ENCODE measurements at places on chromosomes 16 and 17. TPM values are rescaled to one million over a fixed set of nuclear protein-coding genes. Genes with fewer than 3 reads are reported as not detected.

GRCh38 chr16:50908468-50908867 is 166.6 kb downstream of the CYLD start:
- no peak for DNase-seq

Gene CHST5
- 0.85 TPM for total RNA-seq

GRCh38 chr17:27049104-27049784 is 244.7 kb upstream of the WSB1 start:
- DNase-seq, result no peak

Gene SLC5A11
- 0.14 TPM for total RNA-seq

GRCh38 chr17:40463122-40463550 is 19.9 kb downstream of the IGFBP4 start:
- DNase-seq, result no peak

Gene C17orf50
- not detected for total RNA-seq

GRCh38 chr16:29926711-29927052 is 656 bp upstream of the KCTD13 start:
- DNase-seq, result no peak

- DNase-seq, result no peak
Measured at GRCh38 chr17:36117505-36118382, 14.1 kb downstream of the CCL4 start.

DNA sequence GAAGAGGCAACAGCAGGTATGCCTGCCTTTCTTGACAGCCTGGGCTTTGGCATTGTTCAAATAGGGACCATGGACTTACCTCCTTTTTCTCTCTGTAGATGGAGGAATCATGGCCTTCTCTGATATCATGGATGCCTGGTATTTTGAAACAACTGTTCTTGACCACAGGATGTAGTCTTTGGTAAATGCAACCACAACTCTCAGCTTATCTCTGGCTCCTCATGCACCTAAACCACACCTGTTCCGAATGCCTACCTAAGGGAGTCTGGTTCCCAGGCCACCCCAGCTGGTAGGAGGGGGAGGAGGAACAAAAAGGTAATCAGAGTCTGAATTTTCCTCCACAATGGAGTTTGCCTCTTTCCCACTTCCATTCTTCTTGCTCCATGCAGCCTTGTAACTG is 18.8 kb downstream of the CDK5RAP3 start:
- no peak for DNase-seq

Gene MVP
- 38.6 TPM for total RNA-seq

GRCh38 chr16:84851192-84852127 is 31.7 kb downstream of the CRISPLD2 start:
- no peak for DNase-seq

DNA sequence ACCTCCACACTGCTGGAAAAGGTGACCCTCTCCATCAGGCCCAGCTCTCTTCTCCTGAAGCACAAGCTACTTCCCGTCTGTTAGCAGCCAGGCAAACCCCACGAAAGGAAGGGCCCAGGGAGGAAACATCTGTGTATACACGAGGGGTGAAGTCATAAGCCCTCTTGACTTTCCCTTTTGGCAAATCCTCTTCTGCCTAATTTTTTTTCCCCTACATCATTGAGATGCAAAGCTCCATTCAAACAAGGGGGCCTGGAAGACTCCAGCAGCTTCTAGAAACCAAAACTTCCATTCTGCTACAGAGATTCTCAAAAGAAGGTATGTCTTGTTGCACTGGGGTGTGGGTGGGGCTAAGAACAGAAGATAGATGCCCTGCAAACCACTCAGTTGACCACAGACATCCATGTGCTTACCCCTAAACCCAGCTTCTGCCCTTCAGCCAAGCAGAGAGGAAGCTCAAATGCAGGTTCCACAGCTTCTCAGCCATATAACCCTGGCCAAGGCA is 145.6 kb upstream of the RCVRN start:
- no peak for DNase-seq

- DNase-seq, result no peak
Measured at GRCh38 chr16:53530046-53530445, 27.0 kb upstream of the AKTIP start.

Gene TEKT5
- not detected for total RNA-seq

DNA sequence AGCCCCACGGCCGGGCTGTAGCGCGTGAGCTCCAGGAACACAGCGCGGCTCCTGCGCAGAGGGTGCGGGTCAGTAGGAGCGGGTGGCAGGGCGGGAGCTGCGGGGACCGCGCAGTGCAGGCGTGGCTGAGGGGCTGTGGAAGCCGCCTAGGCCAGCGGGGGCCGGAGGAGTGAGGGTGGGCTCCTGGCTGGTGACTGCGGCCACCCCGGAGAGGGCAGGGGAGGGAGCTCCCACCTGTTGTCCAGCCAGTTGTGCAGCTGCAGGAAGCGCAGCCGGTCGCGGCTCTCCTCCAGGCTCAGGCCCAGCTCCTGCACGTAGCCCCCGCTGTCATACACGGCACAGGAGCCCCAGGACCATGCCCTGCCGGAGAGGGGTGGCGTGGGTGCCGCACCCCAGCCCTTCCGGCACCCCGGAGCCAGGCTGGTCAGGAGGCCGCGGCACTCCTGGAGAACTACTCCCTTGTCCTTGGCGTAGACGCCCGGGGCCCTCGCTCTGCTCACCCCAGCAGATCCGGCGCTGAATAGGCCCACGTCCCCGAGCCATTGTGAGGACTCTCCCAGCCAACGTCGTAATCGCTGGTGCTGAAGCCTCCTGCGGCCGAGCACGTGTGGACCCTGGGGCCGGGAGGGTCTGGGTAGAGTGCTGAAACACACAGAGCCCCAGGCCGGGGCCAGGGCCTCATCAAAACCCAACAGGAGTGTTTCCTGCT is 43.9 kb downstream of the TSC2 start:
- DNase-seq, result no peak

Gene DVL2
- total RNA-seq, result 19.8 TPM

Gene LITAFD
- total RNA-seq, result not detected

- DNase-seq, result no peak
Measured at GRCh38 chr16:86270696-86271095, 239.6 kb upstream of the FOXF1 start.

Gene TP53TG3D
- 0.80 TPM for total RNA-seq

Gene C16orf46
- total RNA-seq, result 0.88 TPM

GRCh38 chr16:3145660-3146059 is 10.8 kb downstream of the ZNF213 start:
- DNase-seq, result no peak

Gene SOST
- 0.14 TPM for total RNA-seq

Gene SNX20
- total RNA-seq, result 0.69 TPM

Gene ODAD4
- total RNA-seq, result 1.3 TPM

Gene NTN1
- total RNA-seq, result 60.3 TPM

DNA sequence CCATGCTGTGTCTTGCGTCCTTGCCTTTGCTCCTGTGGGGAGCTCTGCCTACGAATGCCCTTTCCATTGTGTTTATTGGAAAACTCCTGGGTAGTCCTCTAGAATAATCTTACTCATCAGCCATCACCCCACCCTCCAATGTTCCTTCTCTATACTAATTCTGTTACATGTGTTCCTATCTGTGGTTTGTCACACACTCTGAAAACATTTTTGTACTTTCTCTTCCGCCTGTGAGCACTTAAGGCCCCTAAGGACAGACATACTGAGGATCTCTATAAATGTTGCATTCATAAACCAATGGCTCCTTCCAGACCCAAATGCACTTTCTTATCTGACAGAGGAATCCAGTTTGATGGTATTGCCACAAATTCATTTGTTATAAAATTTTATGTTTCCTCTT is 53.9 kb upstream of the MON1B start:
- DNase-seq, result no peak

DNA sequence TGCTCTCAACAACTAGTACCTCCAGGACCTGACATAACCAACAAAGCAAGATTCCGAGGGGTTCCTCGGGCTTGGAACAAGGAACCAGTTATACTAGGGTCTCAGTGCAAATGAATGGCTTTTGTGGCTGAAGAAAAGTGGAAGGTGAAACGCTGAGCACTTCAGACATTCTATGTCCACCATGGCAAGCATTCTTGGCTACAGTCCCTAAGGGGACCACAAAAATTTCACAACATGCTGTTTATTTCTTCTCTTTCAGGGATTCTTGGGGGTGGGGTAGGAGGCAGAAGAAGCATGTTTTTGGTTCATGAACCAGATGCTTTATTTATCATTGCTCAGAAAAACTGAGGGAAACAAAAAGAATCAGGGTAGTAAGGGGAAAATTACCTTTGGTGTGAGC is 479.9 kb upstream of the CDH11 start:
- no peak for DNase-seq

- DNase-seq, result no peak
Measured at GRCh38 chr17:49341356-49341755, 20.7 kb downstream of the ZNF652 start.

Gene NHERF2
- 221 TPM for total RNA-seq

GRCh38 chr17:49747632-49748031 is 16.3 kb downstream of the FAM117A start:
- DNase-seq, result no peak

- DNase-seq, result peak; percentile 98
Measured at GRCh38 chr16:30957456-30958174, at the start of gene SETD1A. Gene SETD1A, plus strand, starts transcription at chr16:30957754. Its CDS starts 978 bp downstream, at chr16:30958732.

Gene GID4
- total RNA-seq, result 18.0 TPM
